NCI-H1092 (cell line): ENCODE measurements at places on chromosomes 7 and 10.

DNA sequence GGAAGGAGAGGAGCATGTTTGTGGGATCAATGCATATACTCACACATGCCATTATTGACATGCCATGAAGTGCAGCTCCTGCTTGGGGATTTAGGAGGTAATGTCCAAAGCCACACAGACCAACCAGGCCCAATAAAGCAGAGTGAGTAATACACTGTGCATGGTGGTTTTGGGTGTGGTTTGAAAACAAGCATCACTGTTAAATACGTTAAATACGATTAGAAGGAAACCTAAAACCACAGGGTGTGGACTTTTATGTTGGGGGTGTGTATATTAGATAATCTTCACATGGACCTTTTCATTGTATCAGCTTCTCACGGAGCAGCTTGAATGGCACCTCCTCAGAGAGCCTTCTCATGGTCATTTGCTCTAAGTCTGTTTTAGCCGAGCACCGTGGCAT is 10.4 kb upstream of the EIF3A start:
- DNase-seq: no peak

- DNase-seq: no peak
Observed at GRCh38 chr7:24143547-24143946, 140.4 kb upstream of the NPY start.

DNA sequence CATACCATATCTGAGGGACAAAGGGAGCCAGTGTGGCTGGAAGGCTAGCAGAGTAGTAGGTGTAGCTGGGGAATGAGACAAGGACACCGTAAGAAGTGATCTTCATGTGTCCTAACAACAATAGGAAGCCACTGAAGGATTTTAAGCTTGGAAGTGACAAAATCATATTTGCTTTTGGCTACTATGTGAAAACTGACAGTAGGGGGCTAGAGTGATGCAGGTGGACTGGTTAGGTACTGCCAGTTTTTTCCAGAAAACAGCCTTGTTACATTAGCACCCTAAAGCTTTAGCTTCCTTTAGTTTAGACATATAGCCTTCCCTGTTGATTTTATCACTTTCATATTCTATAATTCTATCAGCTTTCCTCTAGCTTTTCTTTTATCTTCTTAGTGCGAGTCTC is 637.1 kb downstream of the ANKRD7 start:
- DNase-seq: no peak

GRCh38 chr7:102439963-102440795 is 6.8 kb downstream of the ORAI2 start:
- no peak for DNase-seq

DNA sequence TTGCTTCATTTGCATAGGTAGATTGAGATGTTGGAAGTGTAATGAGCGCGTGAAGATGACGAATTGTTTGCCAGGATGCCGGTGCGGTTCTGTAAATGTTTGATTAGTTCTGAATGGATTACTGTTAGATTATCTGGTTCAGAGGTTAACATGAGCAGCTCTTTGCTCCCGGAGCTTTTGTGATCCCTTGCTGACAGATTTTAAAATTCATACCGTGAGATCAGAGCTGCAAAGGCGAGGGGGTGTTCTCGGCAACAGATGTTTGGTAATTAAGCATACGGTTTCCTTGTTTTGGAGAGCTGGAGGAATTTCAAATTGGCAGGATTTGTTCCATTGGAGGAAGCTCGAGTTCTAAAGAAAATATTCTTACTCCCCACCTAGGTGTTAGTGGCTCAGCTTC is 237.8 kb upstream of the GPR26 start:
- no peak for DNase-seq

DNA sequence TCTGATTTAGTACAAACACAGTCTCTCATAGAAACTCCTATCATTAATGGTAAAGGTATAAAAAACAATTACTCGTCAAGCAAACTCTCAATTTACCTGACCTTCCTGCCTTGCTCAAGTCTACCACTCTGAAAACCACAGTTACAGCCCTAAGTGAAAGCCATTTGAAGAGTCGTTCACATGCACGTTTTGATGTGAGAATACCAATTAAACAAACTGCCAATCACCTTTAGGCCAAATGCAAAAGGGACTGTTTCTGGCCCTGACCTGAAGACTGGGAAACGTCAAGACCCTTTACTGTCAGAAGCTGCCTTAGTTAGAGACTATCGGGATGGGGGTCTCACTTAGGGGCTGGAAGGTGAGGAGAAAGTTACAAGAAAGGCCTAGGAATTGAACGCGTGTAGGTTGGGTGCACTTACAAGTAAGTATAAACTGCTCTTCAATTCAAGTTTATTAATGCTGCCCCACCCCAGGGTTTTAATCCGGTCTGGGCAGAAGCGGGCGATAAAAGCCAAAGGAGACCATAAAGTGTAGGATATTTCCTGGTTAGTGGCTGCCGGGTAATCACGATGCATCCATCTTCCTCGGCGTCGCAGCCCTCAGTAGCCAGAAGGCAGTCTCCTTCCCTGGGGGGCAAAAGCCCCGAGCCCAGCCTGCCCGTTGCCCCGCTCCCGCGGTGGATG is 935 bp downstream of the TM9SF3 start:
- no peak for DNase-seq

GRCh38 chr10:72009051-72009424 is 44.8 kb downstream of the CHST3 start:
- DNase-seq: no peak

DNA sequence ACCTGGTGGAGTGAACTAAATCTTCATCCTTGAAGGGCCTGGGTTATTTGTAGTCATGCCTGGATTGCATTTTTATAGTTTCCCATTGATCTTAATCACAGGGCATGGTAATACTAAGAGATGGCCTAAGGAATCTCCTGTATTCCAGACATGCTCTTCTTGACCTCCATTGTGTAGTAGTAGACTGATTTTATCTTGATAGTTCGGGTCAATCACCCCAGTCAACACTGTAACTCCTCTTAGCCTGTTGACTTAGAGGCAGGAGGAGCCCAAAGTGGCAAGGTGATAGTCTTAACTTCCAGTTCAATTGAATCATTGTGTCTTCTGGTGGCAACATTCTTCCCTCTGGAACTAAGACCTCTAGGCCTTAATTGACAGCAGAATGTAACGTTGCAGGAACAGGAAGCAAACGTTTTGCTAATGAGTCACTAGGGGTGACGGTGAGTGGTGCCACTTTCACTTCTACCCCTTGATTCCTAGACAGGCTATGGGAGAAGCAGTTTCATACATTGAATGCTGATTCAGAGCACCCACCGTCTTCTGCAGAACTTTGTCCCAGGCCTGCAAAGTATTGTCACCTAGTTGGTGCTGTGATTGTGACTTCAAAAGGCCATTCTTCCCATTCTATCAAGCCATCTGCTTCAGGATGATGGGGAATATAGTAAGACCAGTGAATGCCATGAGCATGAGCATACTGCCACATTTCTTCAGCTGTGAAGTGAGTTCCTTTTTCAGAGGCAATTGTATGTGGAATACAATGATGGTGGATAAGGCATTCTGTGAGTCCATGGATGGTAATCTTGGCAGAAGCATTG is 24.0 kb upstream of the PAPSS2 start:
- no peak for DNase-seq
